T-helper 22 cell (primary cell): ENCODE measurements at places on chromosomes 12 and 14.

DNA sequence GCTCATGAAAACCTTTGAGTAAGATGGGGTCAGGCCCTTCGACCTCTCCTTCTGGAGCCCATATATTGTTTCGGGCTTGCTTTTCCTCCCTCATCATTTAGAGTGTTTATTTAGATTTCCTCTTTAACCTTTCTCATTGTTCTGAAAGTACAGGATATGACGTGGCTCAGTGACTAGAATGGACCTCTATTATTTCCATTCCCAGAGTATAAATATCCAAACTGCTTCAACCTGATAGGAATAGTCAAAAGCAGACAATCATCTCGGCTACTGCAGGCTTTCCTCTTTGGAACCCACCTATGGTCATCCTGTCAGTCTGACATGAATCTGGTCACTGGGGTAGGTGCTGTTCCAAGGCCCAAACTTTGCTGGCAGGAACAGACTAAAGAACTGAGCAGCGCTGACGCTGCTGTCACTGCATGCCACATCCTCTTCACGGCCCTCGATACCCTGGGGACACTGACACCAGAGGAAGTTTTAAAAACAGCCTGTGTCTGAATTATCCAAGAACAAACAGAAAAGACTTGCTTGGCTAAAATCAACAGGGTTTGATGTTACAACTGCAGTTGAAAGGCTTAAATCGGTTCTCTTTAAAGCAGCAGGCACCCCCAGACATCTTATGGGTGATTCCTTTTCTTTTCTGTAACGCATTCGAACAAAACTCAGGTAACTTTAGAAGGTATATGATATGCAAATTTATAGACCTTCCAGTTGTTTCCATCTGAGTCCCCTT lies 5.0 kb upstream of the DDX47 start:
- peak; percentile 29 for DNase-seq

DNA sequence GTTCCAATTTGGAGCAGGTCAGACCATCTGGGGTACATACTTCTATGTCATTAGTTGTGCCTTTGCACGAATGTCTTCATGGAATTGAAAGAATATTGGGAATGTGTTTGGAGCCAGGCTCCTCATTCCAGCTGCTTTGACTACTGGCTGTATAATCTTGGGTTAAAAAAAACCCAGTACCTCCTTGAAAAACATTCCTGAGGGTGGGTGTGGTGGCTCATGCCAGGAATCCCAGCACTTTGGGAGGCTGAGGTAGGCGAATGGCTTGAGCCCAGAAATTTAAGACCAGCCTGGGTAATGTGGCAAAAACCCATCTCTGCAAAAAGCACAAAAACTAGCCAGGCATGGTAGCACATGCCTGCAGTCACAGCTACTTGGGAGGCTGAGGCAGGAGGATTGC lies 125.6 kb downstream of the TTC8 start:
- no peak for DNase-seq

DNA sequence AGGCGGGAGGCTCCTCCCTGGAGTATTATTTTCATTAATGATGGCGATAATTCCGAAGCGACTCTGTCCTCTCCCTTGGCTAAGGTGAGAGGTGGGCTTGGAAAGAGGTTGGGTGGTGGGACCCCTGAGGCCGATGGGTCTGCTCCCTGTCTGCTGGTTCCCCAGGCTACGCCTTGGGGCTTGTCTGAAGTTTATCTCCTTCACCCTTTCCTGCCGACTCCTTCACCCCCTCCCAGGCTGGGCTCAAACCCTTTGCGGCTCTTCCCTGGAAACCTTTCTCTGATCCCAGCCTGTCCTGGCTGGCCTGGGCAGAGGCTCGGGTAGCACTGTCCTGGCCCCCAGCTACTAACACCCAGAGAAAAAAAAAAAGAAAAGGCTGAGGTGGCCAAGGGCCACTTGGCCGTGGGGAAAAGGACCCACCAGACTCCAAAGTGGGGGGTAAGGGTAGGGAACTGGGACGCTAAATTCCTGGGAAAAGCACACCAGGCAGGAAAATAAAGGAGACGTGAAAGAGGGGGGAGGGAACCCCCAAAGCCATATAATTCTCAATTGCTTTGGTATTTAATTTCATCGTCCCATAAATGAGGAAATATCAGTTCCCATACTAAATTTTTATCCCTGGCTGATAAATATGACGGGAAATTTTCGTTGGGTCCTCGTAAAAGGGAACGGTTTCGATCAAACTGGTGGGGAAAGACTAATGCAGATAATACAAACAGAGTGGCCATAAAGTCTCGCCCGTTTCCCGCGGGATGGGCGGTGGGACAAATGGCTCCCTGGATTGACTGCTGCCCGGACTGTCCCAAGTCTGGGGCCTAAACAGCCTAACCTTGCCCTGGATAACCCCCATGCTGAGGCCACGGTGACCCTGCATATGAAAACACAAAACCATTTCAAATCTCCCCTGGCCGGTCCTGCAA lies 2.0 kb upstream of the HOXC10 start:
- DNase-seq: no peak

GRCh38 chr14:102732924-102733323 lies 44.3 kb upstream of the TRAF3 start:
- no peak for DNase-seq

- no peak for DNase-seq
Observed at GRCh38 chr12:7142809-7143465, 12.8 kb downstream of the CLSTN3 start.
